Hepatocyte (in vitro differentiated cells): ENCODE measurements at places on chromosomes 2 and 18. TPM values are rescaled to one million over a fixed set of nuclear protein-coding genes. Genes with fewer than 3 reads are reported as not detected.
A peak's percentile ranks its signal among the peaks of the same experiment; 100 is the strongest.

DNA sequence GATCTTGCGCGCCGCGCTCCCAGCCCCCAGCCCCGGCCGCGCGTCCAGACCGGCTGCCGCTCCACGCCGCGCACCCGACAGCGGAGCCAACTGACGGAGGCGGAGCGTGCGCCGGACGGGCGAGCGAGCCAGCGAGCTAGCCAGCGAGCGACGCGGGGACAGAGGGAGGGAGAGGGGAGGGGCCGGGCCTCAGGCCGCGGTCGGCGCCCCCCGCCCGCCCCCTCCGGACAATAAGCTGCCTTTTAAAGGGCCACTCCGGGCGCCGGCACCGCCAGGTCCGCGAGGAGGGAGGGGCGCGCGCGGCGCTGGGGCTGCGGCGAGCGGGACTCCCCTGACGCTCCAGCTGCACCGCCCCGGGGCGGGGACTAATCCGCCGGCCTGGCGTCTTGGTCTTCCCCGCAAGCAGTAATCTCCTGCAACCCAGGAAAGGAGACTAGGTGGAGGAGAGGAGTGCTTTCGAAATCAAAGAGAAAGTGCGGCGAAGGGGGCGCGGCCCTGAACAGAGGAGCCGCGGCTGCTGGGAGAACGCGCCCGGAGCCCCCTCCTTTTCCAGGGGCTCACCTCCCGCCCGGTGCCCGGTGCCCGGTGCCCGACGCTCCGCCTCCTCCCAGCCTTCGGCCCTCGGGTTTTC lies at the start of gene BIN1:
Gene BIN1 (minus strand): TSS at position 164 of the 631 bp plus-strand sequence. CDS start 211 bp downstream, outside the sequence.
- DNase-seq: peak; percentile 95

DNA sequence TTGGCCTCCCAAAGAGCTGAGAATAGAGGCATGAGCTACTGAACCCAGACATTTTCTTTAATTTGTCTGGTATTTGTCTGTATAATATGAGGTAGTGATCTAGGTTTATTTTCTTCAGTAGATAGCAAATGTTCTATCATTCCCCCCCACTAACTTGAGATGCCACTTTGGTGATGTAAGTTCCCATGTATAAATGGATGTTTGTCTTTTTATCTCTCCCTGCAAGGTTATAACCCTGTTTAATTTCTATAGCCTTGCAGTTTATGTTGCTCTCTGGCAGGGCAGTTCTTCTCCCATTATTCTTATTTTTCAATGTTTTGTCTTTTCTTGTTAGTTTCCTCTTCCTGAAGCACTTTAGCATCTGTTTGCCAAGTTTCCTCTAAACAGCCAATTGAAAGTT lies 39.1 kb upstream of the MAP4K4 start:
- no peak for DNase-seq

GRCh38 chr2:144493027-144493809 lies 26.7 kb downstream of the ZEB2 start:
- no peak for DNase-seq

DNA sequence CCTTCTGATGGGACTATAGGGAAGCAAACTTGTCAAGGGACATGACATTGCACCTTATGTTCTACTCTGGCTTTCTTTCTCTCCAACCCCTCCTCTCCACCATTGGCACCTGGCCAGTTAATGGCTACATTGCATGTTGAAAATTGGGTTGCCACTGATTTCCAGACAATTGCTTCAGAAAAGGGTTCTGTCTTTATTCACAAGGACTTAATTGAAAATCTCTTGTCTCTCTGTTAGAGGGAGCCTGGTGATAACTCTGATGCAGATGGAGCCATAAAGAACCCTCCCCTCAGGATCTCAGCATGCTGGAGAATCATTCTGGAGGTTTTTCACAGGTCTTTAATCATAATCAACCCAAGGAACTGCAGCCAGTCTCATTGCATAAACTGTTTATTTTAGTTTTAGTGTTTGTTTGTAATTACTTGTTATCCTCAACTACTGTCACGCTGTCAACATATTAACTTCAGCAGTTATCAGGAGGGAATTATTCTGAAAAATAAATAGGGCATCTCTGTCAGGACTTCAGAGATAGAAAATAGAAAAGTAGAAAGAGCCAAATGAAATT lies 316.8 kb downstream of the RIT2 start:
- DNase-seq: no peak

Gene OR6B2
- not detected in 2 replicates for total RNA-seq

DNA sequence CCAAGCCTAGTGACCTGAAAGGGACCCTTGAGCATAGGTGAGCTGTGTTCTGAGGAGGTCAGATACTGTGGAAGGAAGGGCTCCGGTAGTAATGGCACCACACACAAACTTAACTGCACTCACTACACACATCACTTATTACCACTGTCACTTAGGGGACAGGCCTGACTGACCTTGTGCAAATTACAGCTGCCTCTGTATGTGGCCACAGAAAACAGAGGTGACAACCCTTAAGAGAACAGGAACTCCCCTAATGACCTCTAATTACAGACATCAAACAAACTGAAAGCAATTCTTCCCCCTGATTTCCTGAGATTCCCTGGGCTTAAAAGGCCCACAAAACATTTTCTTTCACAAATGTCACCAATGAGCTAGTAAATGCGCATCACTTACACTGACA lies 360.6 kb downstream of the RND3 start:
- no peak for DNase-seq

GRCh38 chr2:101130081-101130480 lies 21.1 kb downstream of the TBC1D8 start:
- DNase-seq: no peak

- no peak for DNase-seq
Observed at GRCh38 chr2:64860276-64860885, 128.8 kb upstream of the SLC1A4 start.

Gene DCDC2C
- not detected in 2 replicates for total RNA-seq

GRCh38 chr18:62033207-62033606 lies 140.4 kb upstream of the RNF152 start:
- no peak for DNase-seq

GRCh38 chr2:130393318-130393910 lies 37.6 kb downstream of the PTPN18 start:
- DNase-seq: peak; percentile 38

Gene DRC1
- not detected in 2 replicates for total RNA-seq

- no peak for DNase-seq
Observed at GRCh38 chr2:85215081-85215447, 81.9 kb downstream of the TCF7L1 start.
